Smooth muscle cell of bladder (primary cell): ENCODE measurements at places on chromosomes 4 and X. TPM values are rescaled to one million over a fixed set of nuclear protein-coding genes. Genes with fewer than 3 reads are reported as not detected.

The GPRASP1 gene
- total RNA-seq, result 4.0 and 8.9 TPM in 2 replicates

The MMRN1 gene
- total RNA-seq, result 0.14 and 0.28 TPM in 2 replicates

The GLOD5 gene
- total RNA-seq, result not detected in 2 replicates

The NRK gene
- under 0.01 and 2.1 TPM in 2 replicates for total RNA-seq

The CDS1 gene
- 0.28 and 0.43 TPM in 2 replicates for total RNA-seq

The SLC49A3 gene
- total RNA-seq, result 2.7 and 4.8 TPM in 2 replicates

The TLL1 gene
- total RNA-seq, result 0.09 and 0.14 TPM in 2 replicates

The SPANXN3 gene
- total RNA-seq, result not detected in 2 replicates

The P2RY4 gene
- total RNA-seq, result under 0.01 and 0.18 TPM in 2 replicates

The FGD1 gene
- total RNA-seq, result 2.0 and 3.0 TPM in 2 replicates

The RTL9 gene
- total RNA-seq, result under 0.01 and 0.14 TPM in 2 replicates

The MID1IP1 gene
- 51.8 and 61.3 TPM in 2 replicates for total RNA-seq

The ABCG2 gene
- 1.00 and 1.1 TPM in 2 replicates for total RNA-seq

The FAM9C gene
- total RNA-seq, result under 0.01 and 0.18 TPM in 2 replicates

The RTL5 gene
- total RNA-seq, result 0.85 and 1.6 TPM in 2 replicates

The PRR32 gene
- total RNA-seq, result not detected in 2 replicates

The AKAP14 gene
- total RNA-seq, result not detected in 2 replicates

The NHSL2 gene
- total RNA-seq, result 0.14 and 0.28 TPM in 2 replicates

The IL15 gene
- total RNA-seq, result 3.0 and 7.3 TPM in 2 replicates

The SLC26A1 gene
- total RNA-seq, result 0.18 and 0.28 TPM in 2 replicates

The NCAPG gene
- total RNA-seq, result 2.3 and 2.6 TPM in 2 replicates

The APLN gene
- 0.43 and 4.3 TPM in 2 replicates for total RNA-seq

The PABPC1L2B gene
- total RNA-seq, result not detected in 2 replicates

The ZNF732 gene
- 0.14 and 0.18 TPM in 2 replicates for total RNA-seq

The TBC1D9 gene
- 26.5 and 30.0 TPM in 2 replicates for total RNA-seq

The CCKAR gene
- 0.28 and 0.57 TPM in 2 replicates for total RNA-seq

The SH3BP2 gene
- total RNA-seq, result 9.7 and 10.3 TPM in 2 replicates

The ARSJ gene
- 21.3 and 22.9 TPM in 2 replicates for total RNA-seq

The BTK gene
- total RNA-seq, result not detected in 2 replicates

The ENAM gene
- not detected in 2 replicates for total RNA-seq

The CXCL10 gene
- total RNA-seq, result 0.09 and 0.28 TPM in 2 replicates

The F11 gene
- total RNA-seq, result not detected in 2 replicates

The IBSP gene
- not detected in 2 replicates for total RNA-seq

The SHISA3 gene
- 0.28 and 0.65 TPM in 2 replicates for total RNA-seq
